AG10803 (cell line): ENCODE measurements at places on chromosomes 2 and 18.

GRCh38 chr2:43314299-43314927 lies 88.0 kb upstream of the ZFP36L2 start:
- DNase-seq, result no peak

GRCh38 chr18:80244956-80245730 lies 2.2 kb downstream of the PARD6G start:
- DNase-seq, result no peak

GRCh38 chr2:127193967-127194280 lies 26.2 kb downstream of the CYP27C1 start:
- peak; percentile 94 for DNase-seq

DNA sequence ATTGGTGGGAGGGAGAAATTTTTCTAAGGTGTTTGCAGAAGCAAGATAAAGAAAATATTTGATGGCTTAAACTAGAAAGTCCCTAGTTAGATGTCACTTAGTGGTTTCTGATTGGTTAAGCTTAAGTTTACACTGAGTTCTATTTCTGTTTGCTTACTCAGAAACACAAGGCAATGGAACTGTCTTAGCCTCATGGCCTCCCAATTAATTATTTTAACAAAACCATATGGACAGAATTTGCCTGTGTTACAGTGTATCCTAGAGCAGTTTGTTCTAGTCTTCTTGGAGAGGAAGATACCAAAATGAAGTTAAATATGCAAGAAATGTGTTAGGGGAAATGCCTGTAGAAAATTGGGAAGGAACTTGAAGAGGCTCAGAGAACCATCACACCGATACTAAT lies 4.6 kb upstream of the IMPACT start:
- DNase-seq, result no peak

GRCh38 chr2:223759569-223760430 lies 77.6 kb downstream of the AP1S3 start:
- DNase-seq, result peak; percentile 12

DNA sequence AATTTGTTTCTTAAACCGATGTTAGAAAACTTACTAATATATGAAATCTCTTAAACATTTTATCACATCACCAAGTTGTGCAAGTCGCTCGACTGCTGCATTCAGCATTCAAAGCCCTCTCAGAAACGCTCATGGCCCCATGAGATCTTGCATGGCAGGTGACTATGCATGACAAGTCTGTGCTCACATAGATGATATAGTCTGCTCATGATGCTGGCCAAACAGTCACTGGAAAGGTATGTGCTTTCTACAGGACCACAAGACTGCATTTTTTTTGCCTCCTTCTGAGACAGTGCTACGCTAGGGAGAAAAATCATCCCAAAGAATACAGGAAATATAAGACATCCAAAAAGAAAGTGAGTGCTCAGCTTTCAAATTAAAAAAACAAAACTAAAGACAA lies 98.3 kb upstream of the ZBTB14 start:
- peak; percentile 32 for DNase-seq

DNA sequence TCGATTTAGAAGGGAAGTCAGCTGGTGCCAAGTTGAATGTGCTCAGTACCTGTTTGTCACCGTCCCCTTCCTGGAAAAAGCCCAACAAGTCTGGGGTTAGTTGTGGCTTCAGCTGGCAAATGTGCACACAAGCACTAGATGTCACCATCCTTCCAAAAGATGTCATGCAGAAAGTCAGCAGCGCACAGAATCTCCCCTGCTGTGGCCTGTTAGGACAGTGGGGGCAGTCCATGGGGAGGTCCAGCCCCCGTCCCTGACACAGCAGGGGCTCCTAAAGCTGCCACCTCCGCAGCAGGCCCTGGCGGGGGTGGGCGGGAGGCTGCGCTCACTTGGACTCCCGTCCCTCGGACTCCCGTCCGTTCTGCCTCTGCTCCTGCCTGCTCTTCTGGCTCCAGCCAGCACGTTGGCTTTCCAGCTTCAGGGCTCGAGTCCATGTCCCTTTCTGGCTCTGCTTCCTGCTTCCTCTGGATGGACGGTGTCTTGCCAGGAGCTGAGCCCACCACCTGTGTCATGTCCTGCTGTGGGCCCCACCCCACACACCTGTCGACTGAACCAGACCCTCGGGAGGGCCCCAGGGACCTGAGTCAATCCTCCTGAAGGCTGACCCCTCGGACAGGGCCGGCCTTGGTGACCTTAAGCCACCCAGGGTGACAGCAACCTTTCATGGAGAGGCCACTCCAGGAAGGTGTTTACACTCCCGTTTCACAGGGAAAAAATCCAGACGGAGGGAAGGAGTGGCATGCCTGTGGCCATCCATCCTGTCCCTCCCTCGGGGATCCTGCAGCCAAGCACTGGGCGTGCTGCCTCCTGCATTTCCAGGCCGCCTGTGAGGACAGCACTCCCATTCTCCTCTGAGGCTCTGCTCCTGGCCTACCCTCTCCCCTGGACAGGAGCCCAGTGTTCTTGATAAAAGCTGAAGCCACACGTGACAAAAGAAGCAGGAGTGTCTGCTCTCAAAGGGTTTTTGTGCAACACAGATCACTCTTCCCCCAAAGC lies 8.5 kb downstream of the RAB17 start:
- DNase-seq, result peak; percentile 72

DNA sequence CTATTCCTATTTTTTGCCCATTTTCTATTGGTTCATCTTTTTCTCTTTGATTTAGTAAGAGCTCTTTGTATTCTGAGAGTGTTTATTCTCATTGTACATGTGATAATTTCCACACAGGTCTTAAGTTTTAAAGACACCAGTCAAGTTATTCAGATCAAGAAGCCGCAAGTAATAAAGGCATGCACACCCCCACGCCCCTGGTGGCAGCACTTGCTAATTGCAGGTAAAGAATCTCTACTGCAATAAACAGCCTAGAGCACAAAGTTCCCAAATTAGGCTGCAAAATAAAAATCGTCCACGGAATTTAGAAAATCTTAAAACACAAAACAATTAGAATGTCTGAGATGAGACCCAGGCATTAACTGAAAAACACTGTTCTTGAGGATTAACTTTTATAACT lies 45.2 kb downstream of the ST3GAL5 start:
- no peak for DNase-seq

- DNase-seq, result peak; percentile 98
Measured at GRCh38 chr2:75606761-75607399, 39.7 kb upstream of the MRPL19 start.

- no peak for DNase-seq
Measured at GRCh38 chr2:40546439-40547191, 94.7 kb upstream of the SLC8A1 start.

- DNase-seq, result no peak
Measured at GRCh38 chr18:23859466-23860336, 154.9 kb upstream of the TTC39C start.

DNA sequence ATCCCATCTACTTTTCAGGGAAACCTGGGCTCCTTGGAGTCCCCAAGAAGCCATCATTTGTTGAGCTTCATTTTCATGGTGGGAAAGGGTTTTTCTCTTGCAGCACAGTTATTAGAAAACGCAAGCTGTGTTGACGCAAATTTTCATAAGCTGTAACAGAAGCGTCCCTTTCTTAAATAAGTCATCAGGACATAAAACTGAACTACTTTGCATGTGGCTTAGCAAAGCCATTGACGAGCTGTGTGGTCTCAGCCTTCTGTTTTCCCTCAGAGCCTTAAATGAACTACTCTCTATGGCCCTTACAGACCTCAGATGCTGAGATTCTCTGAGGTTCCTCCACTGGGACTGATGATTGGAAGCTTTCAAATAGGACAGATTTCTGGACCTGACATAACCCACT lies 85.1 kb downstream of the ARL4C start:
- DNase-seq, result no peak
